ENCODE measurements at places on chromosomes 7 and 10.

DNA sequence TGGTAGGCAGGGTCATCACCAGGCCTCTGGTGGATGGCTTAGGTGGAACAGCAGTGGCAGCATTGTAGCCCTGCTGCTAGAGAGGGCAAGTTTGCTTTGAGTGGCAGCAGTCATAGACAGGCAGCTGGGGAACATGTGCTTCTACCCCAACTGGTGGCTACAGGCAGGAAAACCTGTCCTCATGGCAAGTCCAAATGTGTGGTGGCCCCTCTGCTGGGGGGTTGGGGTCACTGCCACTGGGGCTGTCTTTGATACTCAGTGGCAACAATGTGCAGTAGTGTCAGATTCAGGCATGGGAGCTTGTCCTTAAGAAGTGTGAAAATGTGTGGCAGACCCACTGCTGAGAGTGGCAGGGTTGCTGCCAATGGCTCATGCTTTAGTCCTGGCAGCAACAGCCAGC is 186.2 kb upstream of the NPSR1 start:
- DNase-seq: no peak

DNA sequence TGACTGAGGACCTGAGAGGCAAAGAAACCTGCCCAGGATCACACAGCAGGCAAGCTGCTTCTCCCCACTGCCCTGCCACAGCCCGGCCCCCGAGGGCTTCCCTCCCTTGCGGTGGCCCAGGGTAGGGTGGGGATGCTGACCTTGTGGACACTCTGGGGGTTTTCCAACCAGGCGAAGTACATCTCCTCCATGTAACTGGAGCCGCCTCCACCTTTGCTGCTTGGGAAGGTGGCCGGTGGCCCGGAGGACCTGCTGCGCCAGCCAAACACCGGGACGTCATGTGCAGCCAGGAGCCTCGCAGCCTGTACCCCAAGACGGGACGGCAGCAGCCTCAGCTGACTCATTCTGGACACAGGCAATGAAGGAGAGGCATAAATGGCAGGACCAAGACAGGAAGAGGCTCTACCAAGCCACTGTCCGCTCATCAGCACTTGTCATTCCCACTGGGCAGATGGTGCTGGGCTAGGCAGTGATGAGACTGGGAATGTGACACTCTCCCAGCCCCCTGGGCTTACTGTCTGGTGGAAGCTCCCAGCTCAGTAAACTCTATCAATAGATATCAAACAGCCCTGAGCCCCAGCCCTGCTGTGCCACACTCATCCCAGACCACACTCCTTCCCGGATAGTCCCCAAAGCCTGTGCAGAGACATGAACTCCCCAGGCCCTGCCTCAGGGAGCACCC is 3.7 kb downstream of the OGDHL start:
- DNase-seq: no peak

DNA sequence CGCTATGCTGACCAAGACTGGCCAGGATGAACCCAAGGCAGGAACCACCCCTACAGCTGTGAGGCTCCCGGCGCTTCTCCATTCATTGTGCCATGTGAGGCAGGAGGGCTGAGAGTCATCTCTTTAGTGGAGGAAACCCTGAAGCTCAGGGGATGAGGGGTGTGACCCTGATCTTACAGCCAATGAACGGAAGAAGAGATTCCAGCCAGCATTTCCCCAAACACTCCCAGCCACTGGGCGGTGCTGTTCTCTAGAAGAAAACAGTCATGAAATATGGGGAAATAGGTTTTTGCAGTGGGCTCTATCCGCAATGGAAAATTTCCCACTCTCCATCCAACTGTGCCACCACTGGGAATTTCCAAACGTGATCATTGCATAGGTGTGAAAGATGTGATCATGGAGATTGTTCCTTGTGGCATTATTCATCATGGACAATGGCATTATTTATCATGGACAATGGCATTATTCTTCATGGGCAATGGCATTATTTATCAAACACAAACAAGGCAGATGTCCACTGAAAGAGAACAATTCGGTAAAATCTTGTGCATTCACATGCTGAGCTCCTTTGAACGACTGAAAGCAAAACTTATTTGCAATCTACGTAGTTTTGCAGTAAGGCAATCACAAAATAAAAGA is 14.0 kb upstream of the SLC18A2 start:
- DNase-seq: no peak

DNA sequence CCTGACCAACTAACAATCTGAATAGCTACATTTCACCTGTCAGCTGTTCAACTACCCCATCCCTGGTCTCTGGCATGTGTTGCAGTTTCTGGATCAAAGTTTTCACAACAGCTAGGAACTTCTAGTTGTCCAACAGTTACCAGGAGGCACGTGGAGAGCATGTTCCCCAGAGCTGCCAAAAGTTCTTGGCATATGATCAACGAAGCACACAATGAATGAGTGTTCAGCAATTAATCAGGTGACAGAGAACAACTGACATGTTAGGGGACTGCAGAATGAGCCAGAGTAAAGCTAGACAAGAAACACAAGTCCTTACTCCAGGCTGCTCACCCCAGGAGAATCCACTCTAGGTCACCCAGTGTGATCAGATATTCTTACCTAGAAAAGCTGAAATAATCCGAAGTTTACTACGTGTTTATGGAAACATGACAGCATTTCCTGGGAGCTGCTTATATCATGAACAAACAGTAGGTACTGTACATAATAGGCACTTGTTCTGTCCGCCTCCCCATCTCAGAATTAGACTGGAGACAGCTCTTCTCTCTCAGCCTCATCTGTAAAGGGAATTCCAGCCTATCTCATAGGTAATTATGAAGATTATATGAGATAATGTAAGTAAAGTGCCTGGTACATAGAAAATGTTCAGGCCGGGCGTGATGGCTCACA is 50.6 kb downstream of the ZNF438 start:
- DNase-seq: no peak

- no peak for DNase-seq
Observed at GRCh38 chr7:42549866-42550485, 313.0 kb upstream of the GLI3 start.

DNA sequence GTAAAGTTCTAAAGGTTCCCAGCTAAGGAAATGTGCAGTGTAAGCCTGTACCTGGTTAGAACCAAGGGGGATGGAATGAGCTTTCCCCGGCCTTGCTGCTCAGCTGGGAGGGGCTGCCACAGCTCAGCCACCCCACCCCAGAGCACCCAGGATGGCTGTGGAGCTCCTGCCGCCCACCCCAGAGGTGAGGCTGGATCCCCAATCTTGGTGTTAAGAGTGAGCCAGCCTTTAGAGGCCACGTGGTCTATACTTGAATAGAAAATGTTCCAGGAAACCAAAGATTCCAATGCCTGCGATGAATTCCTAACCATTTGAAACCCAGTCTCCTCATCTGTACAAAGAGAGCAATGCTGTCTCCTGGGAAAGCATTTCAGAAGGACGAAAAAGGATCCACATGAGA is 16.5 kb downstream of the DIP2C start:
- no peak for DNase-seq

GRCh38 chr7:101948650-101949049 is 131.2 kb downstream of the CUX1 start:
- no peak for DNase-seq

GRCh38 chr10:3330663-3331062 is 158.1 kb upstream of the PITRM1 start:
- no peak for DNase-seq

- no peak for DNase-seq
Observed at GRCh38 chr7:111400088-111400487, 162.2 kb downstream of the IMMP2L start.

GRCh38 chr10:28304032-28304571 is 1.2 kb upstream of the MPP7 start:
- no peak for DNase-seq

- DNase-seq: no peak
Observed at GRCh38 chr10:132297526-132297925, 10.2 kb downstream of the STK32C start.

DNA sequence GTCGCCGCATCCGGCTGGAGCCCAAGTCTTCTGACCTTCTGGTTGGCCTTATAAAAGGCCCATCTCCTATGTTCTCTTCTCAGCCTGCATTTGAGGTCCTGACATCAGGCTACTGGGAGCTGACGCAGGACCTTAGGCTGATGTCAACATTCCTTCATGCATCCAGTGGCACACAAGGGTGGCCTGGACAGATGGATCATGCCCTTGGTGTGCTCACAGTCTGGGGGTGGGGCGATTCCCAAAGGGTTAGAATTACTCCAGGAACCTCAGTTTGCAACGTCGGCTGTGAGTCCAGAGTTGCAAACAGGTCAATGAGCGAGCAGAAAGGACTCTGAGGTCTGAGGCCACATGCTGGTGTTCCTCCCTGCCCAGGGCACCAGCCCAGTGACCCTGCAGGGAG is 8.2 kb upstream of the CLIP2 start:
- no peak for DNase-seq

DNA sequence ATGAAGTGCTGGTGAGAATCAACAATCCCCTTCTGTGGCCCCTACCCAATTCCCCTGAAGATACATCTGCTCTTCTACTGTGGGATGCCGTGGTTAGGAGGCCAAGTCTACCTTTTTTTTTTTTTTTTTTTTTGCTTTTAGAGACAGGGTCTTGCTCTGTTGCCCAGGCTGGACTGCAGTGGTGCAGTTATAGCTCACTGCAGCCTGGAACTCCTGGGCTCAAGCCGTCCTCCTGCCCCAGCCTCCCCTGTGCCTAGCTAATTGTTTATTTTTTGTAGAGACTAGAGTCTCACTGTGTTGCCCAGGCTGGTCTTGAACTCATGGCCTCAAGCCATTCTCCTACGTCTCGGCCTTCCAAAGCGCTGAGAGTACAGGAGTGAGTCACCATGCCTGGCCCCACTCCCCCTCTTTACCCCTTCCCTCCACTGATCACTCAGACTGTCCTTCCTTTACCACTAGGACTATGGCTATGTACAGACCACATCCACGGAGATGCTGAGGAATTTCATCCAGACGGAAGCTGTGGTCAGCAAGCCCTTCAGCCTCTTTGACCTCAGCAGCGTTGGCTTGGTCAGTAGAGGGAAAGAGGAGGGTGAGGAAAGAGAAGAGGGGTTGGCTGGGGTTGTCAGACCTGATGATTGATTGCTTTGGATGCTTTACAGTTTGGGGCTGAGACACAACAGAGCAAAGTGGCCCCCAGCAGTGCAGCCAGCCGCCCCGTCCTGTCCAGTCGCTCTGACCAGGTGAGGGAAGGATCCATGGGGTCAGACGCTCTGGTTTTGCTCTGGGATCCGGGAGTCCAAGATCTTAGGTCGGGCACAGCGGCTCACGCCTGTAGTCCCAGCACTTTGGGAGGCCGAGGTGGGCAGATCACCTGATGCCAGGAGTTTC is 1.8 kb downstream of the AP4M1 start:
- DNase-seq: no peak

- DNase-seq: no peak
Observed at GRCh38 chr10:32121648-32122047, 65.4 kb upstream of the KIF5B start.

DNA sequence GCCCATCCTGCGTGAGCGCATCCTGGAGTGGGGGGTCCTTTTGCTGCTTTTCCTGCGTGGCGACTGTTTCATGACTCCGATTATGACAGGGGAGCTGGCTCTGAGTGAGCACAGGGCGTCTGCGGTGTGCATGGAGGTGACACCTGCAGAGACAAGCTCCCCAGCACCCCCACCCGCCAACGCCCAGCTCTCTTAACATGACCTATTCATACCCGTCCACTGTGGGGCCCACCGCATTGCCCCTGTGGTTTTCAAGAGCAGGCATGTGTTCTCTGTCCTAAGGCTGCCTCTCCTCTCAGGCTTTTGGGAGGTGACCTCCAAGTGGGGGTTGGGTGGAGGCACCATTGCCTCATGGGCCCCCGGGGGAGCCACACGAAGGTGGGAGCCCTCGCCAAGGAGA is 500.7 kb downstream of the TCERG1L start:
- DNase-seq: no peak

- no peak for DNase-seq
Observed at GRCh38 chr10:127690176-127690835, 46.7 kb upstream of the FOXI2 start.

DNA sequence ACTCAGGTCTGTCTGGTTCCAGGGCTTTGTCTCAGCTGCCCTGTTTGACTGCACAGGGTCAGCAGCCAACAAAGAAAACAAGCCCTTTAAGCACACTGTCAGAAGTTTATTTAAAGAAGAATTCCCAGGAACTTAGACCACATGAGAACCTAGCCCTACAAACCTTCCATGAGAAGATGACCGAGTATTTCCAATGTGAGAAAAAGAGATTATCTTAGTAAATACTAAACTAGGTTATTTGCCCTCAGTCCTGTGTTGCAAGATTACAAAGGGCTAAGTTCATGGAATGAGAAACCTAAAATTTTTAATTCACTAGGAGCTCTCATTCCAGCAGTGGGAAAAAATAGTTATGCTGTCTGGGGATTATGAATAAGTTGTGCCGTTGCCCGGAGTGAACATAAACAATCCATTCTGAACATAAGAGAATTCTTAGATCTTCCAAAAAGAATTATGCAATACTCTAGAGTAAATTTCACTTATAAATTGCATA is 46.7 kb downstream of the NOC3L start:
- DNase-seq: no peak

DNA sequence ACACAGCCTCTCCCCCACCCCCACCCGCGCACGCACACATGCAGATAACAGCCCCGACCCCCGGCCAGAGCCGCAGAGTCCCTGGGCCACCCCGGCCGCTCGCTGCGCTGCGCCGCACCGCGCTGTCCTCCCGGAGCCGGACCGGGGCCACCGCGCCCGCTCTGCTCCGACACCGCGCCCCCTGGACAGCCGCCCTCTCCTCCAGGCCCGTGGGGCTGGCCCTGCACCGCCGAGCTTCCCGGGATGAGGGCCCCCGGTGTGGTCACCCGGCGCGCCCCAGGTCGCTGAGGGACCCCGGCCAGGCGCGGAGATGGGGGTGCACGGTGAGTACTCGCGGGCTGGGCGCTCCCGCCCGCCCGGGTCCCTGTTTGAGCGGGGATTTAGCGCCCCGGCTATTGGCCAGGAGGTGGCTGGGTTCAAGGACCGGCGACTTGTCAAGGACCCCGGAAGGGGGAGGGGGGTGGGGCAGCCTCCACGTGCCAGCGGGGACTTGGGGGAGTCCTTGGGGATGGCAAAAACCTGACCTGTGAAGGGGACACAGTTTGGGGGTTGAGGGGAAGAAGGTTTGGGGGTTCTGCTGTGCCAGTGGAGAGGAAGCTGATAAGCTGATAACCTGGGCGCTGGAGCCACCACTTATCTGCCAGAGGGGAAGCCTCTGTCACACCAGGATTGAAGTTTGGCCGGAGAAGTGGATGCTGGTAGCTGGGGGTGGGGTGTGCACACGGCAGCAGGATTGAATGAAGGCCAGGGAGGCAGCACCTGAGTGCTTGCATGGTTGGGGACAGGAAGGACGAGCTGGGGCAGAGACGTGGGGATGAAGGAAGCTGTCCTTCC is 620 bp downstream of the EPO start:
- DNase-seq: no peak

- DNase-seq: no peak
Observed at GRCh38 chr10:33815776-33816175, 481.3 kb upstream of the NRP1 start.

Measured in stimulated activated CD8-positive, alpha-beta memory T cell treated with anti-CD3 and anti-CD28 coated beads, Interleukin-4, amount 100 ng/mL, for 1 hour (primary cell).